ENCODE measurements at places on chromosomes 5 and 9.

DNA sequence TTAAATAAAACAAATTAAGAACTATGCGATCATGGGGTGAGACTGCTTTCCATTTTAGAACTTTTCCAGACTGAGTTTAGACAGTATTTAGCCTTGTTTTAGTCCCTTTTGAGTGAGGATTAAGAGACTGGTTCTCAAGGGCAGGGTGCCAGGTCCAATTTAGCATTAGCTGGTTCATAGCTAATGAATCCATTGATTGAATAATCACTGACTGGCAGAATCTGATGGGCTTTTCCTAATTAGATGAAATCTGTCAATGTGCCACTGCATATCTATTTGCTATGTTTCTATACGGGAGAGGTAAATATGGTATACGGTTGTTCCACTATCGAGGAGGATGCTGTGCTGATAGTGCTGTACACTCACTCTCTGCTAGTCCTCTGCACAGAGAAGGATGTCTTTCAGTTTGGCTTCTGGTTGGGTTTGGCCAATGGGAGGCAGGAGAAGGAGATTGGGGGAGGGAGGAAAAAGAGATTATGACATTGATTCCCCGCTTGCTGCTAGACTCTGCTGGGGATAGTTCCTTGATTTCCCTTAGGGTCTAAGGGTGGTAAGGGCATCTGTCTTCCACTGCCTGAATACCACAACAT, 496.6 kb downstream of the CTNND2 start:
- DNase-seq: no peak

DNA sequence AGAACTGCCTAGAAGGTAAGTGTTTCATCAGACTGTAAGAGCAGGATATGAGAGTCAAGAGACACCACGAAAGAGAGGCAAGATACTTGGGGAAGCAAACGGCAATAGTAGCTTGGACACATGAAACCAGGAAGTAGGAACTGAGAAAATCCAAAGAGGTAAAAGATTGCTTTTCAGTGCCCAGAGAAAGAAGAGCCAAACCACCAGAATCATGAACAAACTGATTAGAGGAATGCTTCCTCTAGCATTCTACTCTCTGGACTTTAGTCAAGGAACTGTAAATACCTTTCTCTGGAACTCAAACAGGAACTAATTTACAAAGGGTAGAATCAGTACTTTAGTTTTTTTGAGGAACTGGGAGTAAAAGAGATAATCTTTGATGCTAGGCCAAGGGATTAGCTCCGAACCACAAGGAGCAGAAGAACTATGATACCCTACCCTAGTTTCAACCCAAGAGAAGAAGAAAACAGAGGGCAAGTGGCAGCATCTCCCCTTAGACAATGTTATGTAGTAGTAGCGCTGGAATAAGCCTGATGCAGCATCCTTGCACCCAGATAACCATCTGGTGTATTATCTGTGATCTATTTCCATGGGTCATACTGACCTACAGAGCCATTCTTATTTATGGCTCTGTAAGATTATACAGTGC, 41.3 kb downstream of the EFCAB9 start:
- no peak for DNase-seq

GRCh38 chr9:126211441-126212074, 115.1 kb upstream of the MVB12B start:
- DNase-seq: no peak

GRCh38 chr9:137444106-137444790, 3.1 kb upstream of the ENTPD8 start:
- DNase-seq: no peak

DNA sequence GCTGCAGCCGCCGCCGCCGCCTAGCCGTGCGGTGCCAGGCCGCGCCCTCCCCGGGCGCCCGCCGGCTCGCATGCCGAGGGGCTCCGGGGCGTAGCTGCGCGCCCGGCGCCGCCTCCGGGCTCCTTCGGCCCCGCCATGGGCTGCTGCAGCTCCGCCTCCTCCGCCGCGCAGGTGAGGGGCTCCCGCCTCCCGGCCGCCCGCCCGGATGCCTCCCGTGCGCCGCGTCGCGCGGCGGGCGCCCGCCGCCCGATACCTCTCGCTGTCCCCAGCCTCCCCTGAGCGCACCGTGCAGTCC, 230 bp downstream of the SLC44A1 start:
- no peak for DNase-seq

GRCh38 chr5:58477760-58478376, 13.4 kb upstream of the GAPT start:
- DNase-seq: no peak

All from RWPE2 (cell line).